ENCODE measurements at places on chromosomes 6 and 20. TPM values are rescaled to one million over a fixed set of nuclear protein-coding genes. Genes with fewer than 3 reads are reported as not detected.

MDFI gene
- total RNA-seq, result not detected

DNA sequence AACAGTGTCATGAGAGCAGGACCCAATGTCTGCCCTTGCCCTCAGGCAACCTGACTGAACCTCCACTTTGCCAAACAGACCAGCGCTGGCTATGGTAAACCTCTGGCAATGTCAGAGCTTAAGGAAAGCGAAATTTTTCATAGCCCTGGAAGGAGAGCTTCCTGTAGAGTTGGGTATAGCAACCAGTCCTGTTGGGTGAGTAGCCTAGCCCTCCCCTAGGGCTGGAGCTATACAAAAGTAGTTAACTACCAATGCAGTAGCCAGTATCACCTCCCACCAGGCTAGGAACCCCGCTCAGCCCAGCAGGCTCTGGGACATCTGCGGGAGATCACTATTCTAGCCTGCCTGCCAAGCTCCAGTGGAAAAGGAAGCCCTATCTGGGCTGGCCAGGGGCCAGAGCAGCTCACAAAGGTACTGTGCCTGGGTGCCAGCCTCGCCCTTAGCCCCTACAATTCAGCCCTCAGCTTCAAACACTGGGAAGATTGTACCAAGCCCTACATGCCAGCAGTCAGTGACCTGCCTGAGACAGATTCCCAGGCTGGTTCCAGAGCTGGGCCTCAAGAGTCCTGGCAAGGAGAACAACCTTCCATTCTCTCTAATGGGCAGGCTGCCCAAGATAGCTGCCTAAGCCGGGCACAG is 7.9 kb downstream of the WFDC3 start:
- no peak overlapping the region for H3K27ac ChIP-seq
- DNase-seq, result no peak
- H3K27me3 ChIP-seq, result no peaks in the 10 kb centered on the region
- H3K4me3 ChIP-seq, result no peak overlapping the region
- H3K4me1 ChIP-seq, result peaks cover 6% of the 10 kb centered on the region

DNA sequence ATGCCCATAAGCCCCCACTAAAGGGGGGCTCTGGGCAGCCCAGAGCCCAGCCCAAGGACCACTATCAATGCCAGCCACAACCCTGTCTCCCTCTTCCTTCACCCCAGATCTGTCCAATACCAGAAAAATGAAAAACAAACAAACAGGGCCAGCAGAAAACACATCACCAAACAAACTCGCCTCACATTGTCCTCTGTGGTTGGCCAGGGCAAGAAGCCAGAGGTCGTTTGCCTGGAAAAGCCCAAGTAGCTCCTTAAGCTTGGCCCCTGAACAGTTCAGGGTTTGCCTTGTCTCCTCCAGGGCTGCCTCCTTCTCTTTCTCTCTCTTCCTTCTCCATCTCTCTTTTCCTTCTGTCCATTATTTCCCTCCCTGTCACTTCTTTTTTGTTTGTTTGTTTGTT is 10.1 kb upstream of the SCUBE3 start:
- H3K27me3 ChIP-seq, result peaks cover 41% of the 10 kb centered on the region
- no peaks in the 10 kb centered on the region for H3K36me3 ChIP-seq
- H3K27ac ChIP-seq, result no peak overlapping the region

DNA sequence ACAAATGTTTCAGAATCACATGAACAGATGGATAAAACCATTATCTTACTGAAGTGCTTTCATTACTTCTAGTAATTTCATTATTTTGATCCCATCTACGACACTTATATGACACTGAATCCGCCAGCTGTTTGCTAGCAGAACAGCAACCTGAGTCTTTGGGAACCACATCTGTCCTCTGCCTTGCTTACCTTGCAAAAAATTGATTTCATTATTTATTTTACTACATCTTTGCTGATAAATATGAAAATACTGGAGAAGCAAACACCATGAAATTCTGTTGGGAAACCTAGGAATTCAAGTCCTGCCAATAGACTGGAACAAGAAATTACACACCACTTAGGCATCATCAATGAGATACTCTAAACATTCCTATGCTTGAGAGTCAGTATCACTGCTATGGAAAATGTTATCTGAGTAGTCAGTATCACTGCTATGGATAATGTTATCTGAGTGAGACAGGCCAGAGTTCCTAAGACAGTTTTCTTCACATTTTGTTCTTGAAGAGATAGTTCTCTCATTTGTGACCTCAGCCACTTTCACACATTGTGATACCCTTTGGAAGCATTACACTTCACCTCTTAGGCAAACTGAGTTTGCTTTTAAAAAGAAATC is 91.9 kb downstream of the PDE10A start:
- H3K4me1 ChIP-seq, result no peaks in the 10 kb centered on the region
- peaks cover 1% of the 10 kb centered on the region for H3K27me3 ChIP-seq
- no peaks in the 10 kb centered on the region for H3K36me3 ChIP-seq
- no peak overlapping the region for H3K4me3 ChIP-seq

LY6G6F gene
- not detected for total RNA-seq
